CD4-positive, alpha-beta memory T cell (primary cell): ENCODE measurements at places on chromosomes 11 and 22.

DNA sequence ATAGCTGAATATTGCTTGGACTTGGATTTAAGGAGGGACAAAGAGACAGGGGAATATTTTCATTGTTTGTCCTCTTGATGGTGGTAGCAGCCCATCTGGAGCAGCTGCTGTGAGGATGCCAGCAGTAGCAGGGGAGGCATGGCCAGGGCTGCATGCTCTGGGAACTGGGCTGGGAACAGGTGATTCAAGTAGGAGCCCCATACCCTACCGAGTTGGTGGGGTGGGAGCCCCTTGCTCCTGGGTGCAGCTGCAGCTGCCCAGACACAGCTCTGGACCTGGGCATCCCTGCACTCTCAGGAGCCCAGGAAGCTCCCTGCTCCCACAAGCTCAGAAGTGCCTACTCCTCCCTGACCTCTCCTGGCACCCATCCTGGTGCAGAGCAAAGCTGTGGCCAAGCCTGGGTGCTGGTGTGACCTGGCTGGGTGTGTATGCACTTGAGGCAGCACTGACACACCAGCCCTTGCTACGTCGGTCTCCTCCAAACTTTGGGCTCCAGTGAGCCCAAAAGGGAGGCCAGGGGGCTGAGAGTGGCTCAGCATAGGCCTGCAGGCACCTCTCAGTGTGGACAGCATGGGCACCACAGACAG lies 341.8 kb upstream of the CCDC179 start:
- DNase-seq: no peak

DNA sequence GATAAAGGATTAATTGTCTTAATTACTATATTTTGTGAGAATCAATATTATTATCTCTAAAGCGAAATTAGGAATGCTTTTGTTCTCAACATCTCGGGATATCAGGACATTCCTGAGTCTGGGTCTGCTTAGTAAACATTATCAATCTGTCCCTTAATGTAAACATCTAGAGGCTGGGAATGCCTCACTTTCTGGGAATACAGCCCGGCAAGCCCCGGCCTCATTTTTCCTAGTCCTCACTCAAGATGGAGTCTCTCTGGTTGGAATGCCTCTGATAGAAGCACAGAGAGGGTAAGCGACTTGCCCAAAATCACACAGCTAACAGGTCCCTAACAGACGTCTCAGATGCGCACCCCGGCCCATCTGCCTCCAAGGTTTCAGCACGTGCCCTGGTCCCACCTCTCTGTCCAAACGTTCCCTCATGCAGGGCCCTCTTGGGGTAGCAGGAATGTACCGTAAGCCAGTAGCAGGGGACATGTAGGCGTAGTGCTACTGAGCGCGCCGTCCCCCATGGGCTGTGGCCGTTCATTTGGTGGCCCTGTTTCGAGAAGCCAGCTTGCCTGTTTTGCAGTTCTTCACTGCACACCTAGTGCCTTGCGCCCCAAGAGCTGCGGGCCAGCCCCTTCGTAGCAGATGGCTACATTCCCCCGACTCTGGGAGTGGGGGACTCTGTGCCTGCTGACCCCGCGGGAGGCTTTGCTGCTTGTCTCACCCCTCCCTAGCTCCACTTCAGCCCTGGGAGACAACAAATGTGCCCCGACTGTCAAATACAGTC lies 62.2 kb upstream of the FADD start:
- DNase-seq: no peak

DNA sequence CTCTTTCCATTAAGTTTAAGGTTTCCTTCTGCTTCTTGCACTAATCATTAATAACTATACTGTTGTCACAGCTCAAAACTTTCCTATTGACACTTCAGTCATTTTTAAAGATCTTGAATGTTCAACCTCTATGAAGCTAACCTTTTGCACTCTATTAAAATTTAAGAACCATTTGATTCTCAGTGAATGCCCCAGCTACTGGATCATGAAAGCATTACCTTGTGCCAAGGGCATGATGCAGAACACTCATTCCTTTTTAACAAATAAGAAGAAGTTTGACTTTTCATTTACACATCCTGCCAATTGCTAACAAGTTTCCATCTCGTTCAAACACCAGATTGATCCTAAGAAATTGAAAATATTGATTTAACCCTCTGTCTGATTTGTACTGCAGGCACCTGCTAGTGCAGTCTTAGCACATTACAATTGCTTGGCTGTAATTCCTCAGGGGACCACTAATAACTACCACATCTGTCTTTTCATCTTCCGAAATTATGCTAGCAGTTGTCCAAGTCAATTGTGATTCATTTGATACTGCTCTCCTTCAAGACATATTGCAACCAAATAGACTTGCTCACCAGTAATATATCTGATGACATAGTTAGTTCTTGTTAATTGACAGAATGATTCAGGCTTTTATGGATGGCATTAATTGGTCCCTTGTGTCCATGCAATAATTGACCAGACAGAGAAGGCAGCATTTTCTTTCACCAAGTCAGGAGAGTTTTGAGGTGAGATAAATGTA lies 158.4 kb downstream of the TEAD1 start:
- DNase-seq: no peak

- DNase-seq: no peak
Measured at GRCh38 chr22:42873356-42873755, 16.3 kb upstream of the ARFGAP3 start.

- DNase-seq: no peak
Measured at GRCh38 chr11:35178873-35179272, 39.9 kb downstream of the CD44 start.

DNA sequence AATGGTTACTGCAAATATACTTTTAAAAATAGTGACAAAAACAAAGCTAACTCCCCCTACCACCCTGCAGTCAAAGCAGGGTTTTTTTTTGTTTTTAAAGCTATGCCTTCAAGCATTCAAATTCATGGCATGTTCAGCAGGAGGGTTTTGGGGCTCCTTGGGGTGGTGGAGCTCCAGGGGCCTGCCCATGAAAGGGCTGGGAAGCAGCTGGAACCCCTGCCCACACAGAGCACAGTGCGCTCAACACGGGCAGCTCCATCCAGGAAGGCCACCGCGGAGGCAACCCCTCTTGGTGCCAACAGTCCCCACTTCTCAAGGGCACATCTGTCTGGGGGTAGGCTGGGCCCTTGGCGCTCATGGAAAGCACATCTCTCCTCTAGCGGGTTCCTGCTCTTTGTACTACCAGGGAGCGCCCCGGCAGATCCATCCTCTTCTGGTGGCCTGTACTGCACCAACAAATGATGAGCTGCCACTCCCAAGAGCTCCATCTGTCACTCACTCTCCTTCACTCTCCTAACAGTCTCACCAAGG lies 16.6 kb upstream of the PHLDA2 start:
- no peak for DNase-seq

- DNase-seq: no peak
Measured at GRCh38 chr11:82810326-82810725, 76.7 kb upstream of the FAM181B start.

DNA sequence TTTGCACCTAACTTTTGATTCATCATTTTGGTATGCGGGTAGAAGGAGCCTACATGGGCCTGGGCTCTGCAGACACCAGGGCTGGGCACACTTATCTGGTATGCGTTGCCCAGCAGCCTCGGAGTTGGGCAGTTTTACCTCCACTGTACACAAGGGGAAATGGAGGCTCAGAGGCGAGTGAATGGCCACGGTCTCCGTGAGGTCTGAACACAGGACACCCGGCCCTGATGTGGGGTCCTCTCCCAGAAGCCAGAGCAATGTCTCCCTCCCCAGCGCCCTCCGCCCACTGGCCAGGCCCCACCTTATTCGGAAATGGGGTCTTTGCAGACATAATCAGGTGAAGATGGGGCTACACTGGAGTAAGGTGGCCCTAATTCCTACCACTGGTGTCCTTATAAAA lies 43.7 kb downstream of the OSBPL5 start:
- no peak for DNase-seq

- no peak for DNase-seq
Measured at GRCh38 chr11:88709567-88709966, 356.2 kb downstream of the GRM5 start.

DNA sequence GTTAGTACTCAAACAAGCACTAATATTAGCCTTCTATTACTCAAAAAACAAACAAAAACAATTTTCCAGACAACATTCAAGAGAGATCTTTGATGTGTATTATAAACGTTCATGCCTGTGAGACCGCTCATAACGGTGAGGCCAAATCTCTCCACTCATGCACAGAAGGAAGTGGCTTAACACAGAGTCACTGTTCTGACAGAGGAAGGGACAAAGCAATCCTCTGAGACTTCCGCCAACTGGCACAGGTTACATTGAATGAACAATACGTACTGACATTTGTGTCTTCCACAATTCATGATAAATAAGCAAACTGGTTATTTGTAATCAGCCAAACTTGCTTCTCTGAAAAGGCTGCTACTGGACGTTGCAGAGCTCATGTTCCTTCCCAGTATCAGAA lies 30.5 kb downstream of the CHKA start:
- DNase-seq: no peak

DNA sequence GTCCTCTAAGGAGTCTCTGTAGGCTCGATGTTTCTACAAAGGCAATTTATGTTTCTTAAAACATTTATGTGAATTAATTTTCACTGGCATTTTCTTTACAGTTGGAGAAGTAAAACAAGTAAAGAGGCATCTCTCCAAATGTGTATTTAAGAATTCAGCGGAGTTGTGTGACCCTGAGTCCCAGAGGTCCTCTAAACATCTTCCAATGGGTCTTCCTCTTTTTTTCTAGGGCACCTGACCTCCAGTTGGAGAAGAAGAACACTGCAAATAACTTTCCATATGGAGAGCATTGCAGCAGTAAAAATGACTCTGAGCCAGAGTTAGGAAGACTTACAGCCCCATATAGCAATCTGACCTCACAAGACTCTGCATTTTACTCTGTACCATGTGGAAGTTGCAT lies 480.5 kb upstream of the RAG2 start:
- DNase-seq: no peak

DNA sequence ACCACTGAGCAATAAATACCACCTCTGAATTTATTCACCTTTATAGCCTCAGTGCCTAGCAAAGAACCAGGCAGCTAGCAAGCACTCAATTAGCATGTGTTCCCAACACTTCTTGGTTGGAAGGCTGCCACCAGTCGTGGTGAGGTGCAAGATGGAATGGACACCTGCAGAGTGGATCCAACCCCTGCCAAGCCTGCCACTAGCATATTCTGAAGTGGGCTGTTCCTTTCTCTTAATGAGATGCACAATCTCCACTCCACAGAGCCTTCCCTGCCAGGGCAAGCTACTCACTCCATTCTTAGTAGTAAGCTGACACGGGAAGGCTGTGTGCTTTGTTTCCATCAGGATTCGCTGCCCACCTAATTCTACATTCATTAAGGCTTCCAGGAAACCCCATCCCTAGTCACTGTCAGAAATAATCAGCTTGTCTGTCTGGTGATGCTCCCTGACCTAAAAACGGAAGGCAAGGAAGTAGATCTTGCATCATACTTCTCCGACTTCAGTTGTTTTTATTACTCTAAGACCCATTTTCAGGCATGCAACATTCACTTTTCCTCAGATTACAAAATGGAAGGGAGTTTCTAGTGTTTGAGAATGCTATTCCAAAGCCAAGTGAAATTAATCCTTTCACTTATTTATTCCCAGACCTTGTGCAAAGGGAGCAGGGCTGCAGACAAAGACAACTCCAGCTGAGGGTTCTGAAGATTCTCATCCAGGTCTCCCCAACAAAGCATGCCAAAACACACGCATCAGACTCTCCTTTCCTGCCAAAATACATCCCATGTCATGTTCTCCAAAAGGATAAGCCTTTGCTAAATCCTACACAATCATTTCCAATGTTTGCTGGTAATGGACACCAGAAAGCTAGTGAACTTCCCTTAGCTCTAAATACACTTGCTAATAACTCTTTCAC lies 128.0 kb downstream of the TENM4 start:
- no peak for DNase-seq

GRCh38 chr11:92804388-92804966 lies 165.0 kb upstream of the MTNR1B start:
- no peak for DNase-seq

DNA sequence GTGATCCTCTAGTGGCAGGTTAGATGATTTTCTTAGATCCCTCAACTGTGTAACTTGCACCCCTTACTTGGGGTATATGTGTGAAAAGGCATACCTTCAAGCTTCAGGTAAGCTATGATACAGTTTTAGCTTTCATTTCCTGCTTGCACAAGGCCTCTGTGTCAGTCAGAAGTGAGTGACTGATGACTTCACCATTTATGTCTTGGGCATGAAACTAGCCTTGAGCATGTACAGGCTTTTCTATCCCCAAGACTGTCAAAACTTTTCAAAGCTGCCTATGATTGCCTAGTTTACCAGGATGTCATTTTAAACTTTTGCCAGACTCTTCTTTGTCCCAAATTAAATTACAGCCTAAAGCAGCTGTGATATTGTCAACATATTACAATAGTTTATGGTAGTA lies 286.1 kb upstream of the CNTN5 start:
- no peak for DNase-seq

DNA sequence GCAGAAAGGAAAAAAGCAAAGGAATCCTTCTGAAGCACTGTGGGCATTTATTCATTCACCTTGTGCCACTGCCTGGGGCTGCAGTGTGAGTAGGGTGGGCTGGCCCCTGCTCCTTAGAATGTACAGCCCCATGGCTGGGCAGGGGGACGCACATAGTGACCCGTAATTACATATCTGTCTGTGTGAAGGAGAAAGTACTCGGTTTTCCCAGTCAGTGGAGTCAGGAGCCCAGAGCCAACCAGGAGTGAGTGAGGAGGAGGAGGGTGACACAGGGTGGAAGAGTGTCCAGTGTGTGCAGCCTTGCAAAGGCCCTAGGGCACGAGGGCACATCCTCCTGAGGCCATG lies 91.9 kb downstream of the CDKN1C start:
- DNase-seq: no peak
